ENCODE measurements at places on chromosomes 6 and 20. TPM values are rescaled to one million over a fixed set of nuclear protein-coding genes. Genes with fewer than 3 reads are reported as not detected.

FLRT3 gene
- total RNA-seq: 0.06 TPM

PHF10 gene
- 51.7 TPM for total RNA-seq

WFDC5 gene
- total RNA-seq: not detected

ALDH5A1 gene
- total RNA-seq: 11.5 TPM

ABHD16B gene
- total RNA-seq: not detected

ELMO2 gene
- 62.1 TPM for total RNA-seq

CYP24A1 gene
- total RNA-seq: not detected

HS3ST5 gene
- total RNA-seq: not detected

- DNase-seq: no peak
Measured at GRCh38 chr20:61833807-61834610, 231.7 kb downstream of the TAF4 start.

GRCh38 chr20:54065601-54066038, 4.8 kb downstream of the BCAS1 start:
- DNase-seq: no peak

- no peak for DNase-seq
Measured at GRCh38 chr6:144659202-144660182, 374.4 kb downstream of the UTRN start.

- no peak for DNase-seq
Measured at GRCh38 chr6:157019115-157019641, 242.0 kb downstream of the ARID1B start.

DNA sequence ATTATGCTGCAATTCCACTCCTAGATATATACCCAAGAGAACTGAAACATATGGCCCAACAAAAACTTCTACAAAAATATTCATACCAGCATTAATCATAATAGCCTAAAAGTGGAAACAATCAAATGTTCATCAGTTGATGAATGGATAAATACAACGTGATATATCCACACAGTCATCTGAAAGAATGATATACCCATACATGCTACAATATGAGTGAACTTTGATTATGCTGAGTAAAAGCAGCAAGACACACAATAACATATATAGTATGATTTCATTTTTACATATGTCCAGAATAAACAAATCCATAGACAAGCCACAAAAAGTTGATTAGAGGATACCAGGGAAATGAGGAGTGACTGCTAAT, 30.7 kb downstream of the CDK19 start:
- no peak for DNase-seq

DNA sequence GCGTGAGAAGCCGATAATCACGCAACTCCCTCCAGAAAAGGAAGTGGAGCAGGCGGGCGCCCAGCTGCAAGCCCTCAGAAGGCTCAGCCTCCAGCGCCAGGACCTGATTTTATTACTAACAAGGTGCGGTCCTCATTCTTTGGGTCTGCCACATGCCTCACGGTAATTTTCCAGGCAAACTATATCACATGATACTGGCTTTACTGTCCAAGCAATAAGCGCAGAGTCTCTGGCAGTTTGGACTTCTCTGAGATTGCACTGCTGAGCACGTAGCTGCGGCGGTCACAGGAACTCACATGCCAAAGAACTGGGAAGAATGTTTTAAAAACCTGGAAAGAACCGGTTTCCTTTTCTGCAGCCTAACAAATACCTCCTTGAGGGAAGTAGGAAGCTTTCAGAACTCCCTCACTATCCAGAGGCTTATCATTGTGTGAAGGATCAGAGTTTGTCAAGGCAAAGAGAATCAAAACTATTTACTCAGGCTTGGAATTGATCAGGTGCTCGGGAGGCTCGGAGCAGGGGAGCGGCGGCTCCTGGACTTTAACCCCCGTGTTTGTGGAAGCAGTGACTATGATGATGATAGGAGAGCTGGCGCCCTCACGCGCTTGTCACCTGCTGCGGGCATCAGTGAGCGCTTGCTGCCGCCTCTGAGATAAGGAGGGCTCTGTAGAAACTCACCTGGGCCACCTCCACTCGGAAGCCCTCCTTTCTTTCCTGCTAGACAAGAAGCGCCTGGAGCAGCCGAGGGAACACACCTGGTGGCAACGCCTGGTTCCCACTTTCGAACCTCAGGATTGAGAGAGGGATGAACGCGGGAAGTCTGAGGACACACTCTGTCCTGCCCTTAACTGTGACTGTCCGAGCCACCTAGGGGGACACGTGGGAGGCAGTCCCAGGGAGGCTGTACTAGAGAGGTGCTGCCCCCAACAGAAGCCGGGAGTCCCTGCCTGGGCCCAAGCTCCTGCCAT, 27.2 kb upstream of the SYNJ2 start:
- no peak for DNase-seq

DNA sequence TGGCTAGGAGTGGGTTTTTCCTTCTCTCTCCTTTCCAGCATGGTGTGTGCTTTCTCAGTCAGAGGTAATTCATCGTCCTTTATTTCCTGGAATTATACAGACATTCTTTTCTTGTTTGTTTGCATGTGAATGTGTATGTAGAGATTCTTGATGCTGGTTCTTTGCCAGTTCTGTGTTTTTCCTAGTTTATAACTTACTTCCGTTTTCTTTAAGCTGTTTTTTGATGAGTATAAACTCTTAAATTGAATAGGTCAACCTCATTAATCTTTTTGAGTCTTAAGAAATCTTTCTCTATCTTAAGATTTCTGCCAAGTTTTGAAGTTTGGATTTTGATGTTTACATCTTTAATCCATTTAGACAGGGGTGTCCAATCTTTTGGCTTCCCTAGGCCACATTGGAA, 38.7 kb downstream of the IGF2R start:
- no peak for DNase-seq

GRCh38 chr20:59804871-59805665, 128.4 kb downstream of the SYCP2 start:
- DNase-seq: no peak
